Mammary epithelial cell (primary cell): ENCODE measurements at places on chromosomes 6 and 20.

- DNase-seq, result peak; percentile 14
These were observed 33.3 kb downstream of the GABRR2 start for GRCh38 chr6:89281779-89282246.

DNA sequence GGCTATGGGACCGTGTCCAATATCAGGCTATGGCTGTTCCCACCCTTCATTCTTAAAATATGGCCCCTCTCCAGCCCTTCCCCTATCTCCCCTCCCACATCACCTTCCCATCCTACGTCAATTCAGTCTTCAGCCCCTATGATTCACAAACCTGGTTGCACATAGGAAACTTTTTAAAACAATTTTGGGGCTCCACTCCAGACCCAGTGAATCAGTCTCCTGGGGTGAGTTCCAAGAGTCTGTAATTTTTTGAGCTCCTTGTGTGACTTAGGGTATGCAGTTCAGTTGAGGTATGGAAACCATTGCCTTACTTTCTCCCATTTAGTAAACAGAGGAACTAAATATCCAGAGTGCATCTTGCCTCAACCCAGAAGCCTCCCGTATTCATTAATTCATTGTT is 5.5 kb downstream of the HNF4A start:
- no peak for DNase-seq

DNA sequence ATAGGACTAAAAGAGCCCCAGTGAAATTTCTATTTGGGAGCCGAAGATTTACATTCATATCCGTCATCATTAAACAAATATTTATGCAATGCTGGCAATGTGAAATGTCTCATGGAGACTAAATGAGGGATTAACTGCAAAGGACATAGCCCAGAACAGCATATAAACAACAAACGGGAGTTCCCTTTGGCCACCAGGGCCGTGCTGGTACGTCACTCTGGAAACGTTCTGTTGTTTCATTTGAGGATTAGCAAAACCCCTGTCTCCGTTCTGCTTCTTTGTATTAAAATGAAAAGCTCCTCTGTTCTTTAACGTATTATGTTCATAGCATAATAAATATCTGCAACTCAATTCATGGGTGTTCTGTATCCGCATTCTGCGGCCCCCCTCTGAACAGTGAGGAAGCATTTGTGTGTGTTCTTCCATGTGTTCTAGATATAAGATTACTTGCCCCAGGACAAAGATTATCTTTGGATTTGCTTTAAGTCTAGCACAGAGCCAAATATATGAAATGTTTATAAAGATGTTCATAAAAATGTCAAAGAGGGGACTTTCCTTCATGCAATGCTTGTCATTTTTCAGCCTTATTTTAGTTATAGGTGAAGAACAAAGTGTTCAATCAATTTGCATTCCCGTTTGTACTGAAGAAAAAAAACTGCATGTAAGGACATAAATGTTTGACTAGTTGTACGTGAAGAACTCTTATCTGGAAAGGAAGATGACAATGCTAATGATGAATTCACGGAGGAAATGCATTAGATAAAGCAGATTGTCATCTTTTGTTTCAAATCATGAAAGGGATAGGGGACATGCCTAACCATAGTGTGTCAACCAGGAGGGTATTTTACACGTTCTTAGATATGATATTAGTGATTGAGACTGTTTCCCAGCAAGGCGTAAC is 90.0 kb upstream of the TNFAIP3 start:
- no peak for DNase-seq

- DNase-seq, result peak; percentile 94
These were observed 7.2 kb downstream of the HEBP2 start for GRCh38 chr6:138410972-138411880.

DNA sequence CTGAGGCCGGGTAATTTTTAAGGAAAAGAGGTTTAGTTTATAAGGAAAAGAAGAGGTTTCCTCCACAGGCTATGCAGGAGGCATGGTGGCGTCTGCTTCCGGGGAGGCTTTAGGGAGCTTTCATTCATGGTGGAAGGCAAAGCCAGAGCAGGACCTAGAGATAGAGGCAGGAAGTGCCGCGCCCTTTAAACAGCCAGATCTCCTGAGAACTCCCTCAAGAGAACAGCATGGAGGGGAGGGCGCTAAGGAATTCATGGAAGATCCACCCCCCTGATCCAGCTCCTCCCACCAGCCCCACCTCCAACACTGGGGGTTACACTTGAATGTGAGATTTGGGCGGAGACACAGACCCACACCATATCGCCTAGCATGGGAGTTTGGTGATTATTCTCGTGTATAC is 13.9 kb upstream of the DACT2 start:
- DNase-seq, result no peak

DNA sequence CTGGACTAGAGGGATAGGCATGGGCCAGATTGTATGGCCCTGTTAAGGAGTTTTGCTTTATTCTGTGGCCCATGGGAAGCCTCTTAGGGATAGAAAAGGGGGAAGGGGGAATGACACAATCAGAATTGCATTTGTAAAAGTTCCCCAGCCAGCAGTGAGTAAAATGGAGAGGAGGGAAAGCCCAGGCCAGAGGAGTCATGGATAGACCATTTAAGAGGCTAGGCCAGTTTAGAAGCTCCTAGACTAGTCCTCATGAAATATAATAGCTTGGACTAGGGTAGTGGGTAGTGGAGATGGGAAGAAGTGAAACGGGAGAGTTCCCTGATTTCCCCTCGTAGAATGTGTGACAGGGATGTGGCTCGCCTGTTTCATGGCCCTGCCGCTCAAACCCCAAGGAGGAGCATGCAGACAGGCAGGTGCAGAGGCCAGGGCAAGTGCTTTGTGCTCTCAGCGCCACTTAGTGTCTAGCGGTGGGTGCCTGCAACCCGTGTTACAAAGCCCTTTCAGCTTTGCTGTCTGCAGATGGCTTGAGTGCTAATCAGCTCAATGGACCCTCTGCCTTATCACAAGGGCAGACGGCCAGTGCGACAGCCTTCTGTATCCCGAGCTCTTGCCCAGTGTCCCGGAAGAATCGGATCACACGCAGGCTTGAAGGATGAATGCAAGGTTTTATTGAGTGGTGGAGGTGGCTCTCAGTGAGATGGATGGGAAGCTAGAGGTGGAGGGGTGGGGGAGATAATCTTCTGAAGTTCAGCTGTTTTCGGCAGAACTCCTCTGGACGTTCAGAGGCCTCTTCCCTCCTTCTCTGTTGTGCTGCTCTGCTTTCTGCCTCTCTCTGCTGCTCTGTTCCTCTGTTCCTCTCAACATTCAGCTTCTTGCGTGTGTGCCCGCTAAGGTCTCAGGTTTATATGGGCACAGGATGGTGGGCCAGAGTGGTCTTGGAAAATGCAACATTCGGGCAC is 141.1 kb downstream of the CEP57L1 start:
- no peak for DNase-seq

DNA sequence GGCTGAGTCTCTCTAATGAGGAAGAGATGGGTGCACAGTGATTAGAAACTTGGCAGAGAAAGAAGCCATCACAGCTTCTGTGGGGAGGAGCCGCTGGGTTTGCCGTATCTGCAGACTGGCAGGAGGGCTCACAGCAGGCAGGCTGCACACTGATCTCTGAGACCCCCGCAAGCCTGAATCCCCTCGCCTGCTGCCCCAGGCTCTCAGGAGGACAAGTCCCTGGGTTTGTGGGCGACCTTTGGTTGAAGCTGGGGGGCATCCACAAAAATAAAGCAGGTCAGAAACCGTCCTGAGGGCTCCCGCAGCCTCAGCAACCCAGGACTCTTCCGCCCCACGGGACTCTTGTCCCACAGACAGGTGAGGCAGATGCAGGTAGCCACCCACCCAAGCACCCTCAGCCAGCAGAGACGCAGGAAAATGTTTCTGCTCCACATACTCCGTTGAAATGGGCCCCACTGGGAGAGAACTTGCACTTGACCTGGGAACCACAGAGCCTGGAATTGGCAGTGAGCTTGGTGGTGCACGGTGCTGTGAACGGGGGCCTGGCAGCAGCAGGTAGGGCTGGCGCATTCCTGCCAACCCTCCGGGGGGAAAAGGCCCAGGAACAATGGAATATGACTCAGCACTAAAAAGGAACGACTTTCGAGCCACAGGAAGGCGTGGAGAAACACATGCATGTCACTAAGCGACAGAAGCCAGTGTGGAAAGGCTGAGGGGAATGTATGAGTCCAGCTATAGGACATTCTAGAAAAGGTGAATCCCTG is 89.9 kb downstream of the YTHDF1 start:
- no peak for DNase-seq

DNA sequence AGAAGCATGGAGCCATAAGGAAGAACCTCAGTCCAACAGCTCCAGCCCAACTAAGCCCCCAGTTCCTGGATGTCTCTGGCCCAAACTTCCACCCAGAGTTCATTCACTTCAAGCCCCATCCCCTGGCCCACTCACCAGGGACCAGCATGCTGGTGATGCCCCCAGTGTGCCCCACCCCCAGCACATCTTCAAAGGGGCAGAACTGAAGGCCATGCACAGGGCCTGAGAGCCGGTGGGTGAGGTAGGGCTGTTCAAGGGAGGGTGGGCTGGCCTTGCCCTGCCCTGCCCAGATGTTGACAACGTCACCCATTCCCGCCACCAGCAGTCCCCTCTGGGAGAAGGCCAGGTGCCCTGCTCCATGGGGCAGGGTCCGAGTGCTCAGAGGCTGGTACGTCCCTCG is 3.6 kb downstream of the B3GALT4 start:
- no peak for DNase-seq

DNA sequence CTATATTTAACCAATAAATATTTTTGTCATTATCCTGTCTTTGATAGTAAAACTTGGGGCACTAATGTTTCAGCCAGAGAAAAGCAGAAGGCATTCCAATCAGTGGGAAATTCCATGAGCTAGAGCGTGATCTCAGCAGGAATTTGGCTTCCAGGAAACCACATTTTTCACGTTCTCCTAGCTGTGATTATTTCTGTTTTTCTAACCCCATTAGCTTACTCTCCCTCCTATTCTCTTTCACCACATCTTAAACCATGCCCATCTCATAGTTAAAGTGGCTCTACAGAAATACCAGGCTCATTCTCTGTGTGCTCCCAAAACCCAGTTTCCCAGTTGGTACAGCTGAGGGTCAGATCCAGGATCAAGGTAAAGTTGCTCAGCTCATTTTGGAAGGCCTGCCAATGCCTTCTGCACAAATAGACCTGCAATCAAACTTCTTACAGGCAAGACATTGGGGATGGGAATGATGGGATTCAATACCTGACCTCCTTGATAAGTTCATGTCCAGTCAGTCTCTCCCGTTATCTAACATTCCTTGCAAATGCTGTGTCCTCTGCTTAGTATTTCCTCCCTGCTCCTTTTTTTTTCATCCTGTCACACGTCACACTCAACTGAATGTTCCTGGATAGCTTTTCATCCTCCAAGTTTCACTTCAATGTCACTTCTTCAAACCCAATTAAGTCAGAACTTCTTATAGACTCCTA is 33.1 kb upstream of the TMEM30A start:
- DNase-seq, result no peak

DNA sequence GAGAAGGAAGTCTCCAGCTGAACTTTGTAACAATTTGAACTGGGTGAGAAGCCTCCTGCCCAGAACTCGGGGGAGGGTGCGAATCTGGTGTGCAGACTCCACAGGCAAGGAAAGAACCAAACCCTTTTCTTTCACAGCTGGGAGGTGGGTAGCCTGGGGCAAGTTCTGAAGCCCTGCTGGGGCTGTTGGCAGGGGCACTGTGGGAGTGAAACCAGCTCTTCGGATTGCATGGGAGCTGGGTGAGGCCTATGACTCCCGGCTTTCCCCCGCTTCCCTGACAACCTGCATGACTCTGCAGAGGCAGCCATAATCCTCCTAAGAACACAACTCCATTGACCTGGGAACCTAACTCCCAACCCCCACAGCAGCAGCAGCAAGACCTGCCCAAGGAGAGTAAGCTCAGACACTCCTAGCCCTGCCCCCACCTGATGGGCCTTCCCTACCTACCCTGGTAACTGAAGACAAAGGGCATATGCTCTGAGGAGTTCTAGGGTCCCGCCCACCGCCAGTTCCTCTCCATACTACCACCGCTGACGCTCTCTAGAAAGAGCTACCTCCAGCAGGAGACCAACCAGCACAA is 37.5 kb downstream of the SOD2 start:
- DNase-seq, result no peak

GRCh38 chr6:132140189-132140588 is 189.0 kb upstream of the CCN2 start:
- no peak for DNase-seq

DNA sequence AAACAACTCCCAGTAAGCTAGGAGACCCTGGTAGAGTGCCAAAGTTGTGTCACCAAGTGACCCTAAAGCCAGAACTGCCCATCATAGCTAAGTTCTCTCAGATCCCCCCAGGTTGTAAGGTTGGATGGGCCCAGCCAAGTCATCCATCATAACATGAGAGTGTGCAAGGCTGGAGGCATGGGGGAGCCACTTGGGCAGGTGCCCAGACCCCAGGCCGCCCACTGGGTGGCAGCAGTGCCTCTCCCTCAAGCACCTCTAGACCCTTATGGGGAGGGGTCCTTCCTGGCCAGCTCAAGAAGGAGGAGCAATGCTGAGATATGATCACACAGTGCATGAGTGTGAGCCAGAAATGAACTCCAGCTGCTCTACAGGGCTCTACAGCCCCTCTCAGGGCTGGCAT is 154.5 kb downstream of the MYLK4 start:
- DNase-seq, result no peak

DNA sequence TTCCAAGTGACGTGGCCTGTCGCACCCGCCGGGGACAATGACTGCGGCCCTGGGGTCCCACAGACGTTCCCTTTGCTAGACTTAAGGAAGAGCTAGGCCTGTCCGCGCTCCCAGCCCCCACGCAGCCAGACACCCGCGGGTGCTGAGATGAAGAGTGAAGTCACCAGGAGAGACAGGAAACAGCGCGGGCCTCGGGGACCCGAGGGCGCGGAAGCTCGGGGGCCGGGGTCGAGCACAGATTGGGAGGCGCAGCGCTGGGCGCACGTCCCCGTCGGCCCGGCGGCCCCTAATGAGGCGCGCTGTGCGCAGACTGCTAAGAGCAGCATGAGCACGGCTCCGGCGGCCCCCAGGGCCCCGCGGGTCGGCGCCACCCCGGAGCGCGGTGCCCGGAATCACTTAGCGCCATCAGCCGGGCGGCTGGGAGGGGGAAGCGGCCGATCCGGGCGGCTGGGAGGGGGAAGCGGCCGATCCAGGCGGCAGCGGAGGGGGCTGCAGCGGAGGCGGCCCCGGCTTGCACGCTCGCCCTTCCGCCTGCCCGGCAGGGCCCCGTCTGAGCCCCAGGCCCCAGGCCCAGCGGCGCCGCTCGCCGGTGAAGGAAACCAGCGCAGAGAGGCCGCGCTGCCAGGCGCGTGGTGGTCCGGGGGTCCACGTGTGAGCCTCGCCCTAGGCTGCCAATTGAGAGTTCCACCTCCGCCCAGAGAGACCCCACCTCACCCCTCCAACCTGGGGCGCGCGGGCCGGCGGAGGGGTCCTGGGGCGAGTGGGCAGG is 8.3 kb upstream of the AVP start:
- no peak for DNase-seq

DNA sequence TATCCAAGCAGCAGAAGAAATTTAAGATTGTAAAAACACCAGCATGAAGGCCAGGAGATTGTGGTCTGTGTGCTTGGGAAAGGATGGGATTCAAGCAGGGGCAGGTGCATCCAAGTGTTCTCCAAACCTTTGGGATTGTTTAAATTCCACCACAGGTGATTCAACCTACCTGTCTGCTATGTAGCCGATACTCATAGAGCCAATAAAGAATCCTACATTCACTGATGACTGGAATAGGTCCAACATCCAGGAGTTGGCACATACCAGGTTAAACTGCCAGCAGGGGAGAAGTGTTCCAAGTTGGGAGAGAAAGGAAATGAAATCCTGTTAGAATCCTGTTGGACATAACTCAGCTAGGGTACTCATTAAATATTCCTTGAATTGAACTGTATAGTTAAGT is 2.2 kb downstream of the SLC22A2 start:
- DNase-seq, result peak; percentile 54

GRCh38 chr6:75268121-75268987 is 16.2 kb downstream of the TMEM30A start:
- peak; percentile 89 for DNase-seq
